ENCODE measurements at places on chromosomes 16 and 17.
A peak's percentile ranks its signal among the peaks of the same experiment; 100 is the strongest.

- DNase-seq, result no peak
Observed at GRCh38 chr17:29042026-29042678, 789 bp upstream of the PIPOX start.

DNA sequence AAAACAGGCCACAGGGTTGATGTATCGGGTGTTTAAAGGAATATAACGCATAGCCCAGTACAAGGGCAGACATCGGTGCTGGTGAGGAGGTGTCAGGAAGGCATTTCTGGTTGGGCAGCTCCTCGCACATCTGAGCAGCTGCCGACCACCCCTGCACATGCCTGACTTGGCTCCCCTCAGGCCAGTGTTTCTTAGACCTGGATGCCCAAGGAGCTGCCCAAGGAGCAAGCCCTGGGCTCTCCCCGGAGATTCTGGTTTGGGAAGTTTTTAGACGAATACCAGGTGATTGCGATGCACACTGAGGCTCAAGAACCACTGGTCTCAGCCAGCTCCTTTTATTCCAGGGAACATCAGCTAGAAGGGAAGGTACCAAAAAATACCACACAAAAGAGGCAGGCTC lies 11.6 kb downstream of the WIPI1 start:
- DNase-seq, result no peak

DNA sequence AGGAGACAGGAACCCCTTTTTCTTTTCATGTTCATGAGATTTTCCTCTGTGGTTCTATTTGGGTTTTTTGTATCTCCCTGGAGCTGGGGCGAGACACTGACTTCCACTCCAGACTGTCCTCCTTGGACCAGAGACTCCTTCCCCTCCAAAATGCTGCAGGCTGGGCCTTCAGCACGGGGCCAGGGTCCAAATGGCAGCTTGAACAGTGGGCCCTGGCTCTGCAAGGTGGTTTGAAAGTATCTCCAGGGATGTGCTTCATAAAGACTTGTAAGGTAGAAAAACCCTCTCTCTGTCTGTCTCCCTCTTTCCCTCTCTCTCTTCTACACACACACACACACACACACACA lies 236.1 kb downstream of the ZNF423 start:
- no peak for DNase-seq

DNA sequence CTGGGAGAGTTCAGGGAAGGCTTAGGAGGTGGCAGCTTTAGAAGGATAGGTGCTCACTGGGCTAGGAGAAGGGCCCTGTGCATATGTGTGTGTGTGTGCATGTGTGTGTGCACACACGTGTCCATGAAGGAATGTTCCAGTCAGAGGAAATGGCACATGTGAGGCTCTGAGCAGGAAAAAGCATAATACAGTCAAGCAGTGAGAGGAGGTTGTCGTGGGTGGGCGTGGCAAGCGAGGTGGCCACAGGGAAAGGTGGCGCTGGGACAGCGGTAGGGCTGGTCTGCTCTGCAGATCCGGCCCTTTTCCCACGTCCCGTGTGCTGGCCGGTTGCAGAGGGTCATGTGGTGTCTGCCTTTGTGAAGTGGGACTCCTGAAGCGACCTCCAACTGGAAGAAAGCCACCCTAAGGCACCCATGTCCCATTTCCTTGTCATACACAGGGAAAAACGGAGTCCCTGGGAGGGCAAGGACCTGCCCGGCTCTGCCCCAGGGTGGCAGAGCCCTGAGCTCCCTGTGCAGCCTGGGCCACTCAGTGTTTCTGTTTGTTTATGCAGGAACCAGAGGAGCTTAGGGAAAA lies 40.1 kb downstream of the NT5M start:
- DNase-seq, result no peak

GRCh38 chr16:73287859-73288405 lies 240.0 kb upstream of the ZFHX3 start:
- DNase-seq, result no peak

DNA sequence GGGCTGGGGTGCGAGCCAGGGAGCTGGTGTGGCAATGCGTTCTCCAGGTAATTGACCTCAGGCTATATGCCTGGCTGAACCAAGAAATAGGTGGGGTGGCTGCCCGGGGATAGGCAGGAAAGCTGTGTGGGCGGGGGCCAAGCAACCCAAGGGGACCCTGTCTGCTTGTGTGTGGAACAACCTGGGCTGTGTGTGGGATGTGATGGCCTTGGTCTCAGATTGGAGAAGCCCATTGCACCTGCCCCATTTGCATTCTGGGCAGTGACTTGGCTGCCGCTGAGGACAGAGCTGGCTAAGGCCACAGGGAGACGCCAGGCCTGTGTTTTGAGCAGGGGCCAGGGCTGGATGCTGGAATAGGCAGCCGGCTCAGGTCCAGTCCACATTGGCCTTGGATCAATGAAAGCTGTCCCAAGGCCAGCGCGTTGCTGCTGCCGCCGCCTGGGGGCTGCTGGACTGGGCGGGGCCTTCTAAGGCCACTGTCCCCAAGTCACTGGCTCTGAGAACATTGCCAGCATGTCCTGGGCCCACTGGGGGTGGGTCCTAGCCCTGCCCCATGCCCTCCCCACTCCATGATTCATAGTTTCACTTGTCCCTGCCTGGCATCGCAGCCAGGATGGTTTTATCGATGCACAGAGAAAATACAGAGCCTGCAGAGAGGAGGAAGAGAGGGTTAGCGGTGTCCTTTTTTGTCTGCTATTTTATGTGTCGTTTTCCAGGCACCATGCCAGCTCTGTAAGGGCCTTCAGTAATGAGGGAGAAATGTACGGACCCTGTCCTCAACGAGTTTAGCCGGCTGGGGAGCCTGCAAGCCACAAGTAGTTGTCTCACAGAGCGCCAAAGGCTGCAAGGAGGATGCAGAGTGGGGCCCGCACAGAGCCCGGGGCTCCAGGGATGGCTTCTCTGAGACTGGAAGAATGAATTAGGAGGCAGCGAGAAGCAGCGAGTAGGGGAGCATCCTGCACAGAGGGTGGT lies 43.9 kb downstream of the NKD1 start:
- no peak for DNase-seq

DNA sequence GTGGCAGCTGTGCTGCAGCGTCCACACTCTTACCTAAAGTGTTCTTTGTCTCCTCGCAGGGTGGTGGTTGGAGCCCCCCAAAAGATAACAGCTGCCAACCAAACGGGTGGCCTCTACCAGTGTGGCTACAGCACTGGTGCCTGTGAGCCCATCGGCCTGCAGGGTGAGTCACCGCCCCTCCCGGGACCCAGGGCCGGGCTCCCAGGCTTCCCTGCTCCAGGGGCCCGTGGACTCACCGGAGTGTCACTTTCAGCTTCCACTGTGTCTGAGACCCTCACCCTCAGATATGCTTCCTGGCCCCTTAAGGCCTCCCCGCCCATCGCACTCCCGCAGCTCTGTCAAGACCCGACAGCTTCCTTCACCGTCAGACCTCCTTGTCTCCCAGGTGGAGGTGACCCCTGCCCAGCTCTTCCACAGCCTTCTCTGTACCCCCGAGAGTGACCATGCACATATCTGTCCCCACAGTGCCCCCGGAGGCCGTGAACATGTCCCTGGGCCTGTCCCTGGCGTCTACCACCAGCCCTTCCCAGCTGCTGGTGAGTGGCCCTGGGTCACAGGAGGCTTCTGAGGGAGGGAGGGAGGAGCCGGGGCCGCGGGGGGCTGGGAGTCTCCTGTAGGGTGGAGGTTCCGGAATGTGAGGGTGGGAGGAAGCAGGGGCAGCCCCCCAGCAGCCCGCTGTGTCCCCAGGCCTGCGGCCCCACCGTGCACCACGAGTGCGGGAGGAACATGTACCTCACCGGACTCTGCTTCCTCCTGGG lies 1.8 kb downstream of the ITGAX start:
- peak; percentile 23 for DNase-seq

- no peak for DNase-seq
Observed at GRCh38 chr17:6924208-6924607, 71.6 kb upstream of the ALOX12 start.
